Aortic smooth muscle cell (primary cell): ENCODE measurements at places on chromosomes 6 and 20. TPM values are rescaled to one million over a fixed set of nuclear protein-coding genes. Genes with fewer than 3 reads are reported as not detected.

The MOG gene
- total RNA-seq: not detected in 2 replicates

The DPPA5 gene
- total RNA-seq: not detected in 2 replicates

The ULBP2 gene
- total RNA-seq: 7.0 and 10.6 TPM in 2 replicates

The SYNJ2 gene
- total RNA-seq: 119 and 217 TPM in 2 replicates

The UNC5CL gene
- under 0.01 TPM in 1 of 2 replicates, not detected in the other for total RNA-seq

The DCBLD1 gene
- 51.9 and 54.3 TPM in 2 replicates for total RNA-seq

The TRAPPC3L gene
- total RNA-seq: 0.12 and 0.13 TPM in 2 replicates

The COQ3 gene
- total RNA-seq: 4.9 and 5.2 TPM in 2 replicates

The UBD gene
- not detected in 2 replicates for total RNA-seq

The FHL5 gene
- total RNA-seq: not detected in 2 replicates

The KHDC1L gene
- total RNA-seq: not detected in 2 replicates

The GRIK2 gene
- 0.19 and 0.40 TPM in 2 replicates for total RNA-seq

The POPDC3 gene
- 0.44 and 0.92 TPM in 2 replicates for total RNA-seq

The KIAA1586 gene
- 12.8 and 13.7 TPM in 2 replicates for total RNA-seq

The LY6G6C gene
- total RNA-seq: not detected in 2 replicates

The NKAIN4 gene
- not detected in 2 replicates for total RNA-seq

The SIRPG gene
- total RNA-seq: not detected in 2 replicates

The COL9A3 gene
- 0.26 and 0.37 TPM in 2 replicates for total RNA-seq

The CABLES2 gene
- total RNA-seq: 0.66 and 0.68 TPM in 2 replicates

The PACRG gene
- 0.12 TPM in 1 of 2 replicates, not detected in the other for total RNA-seq

The AARS2 gene
- total RNA-seq: 7.4 and 11.1 TPM in 2 replicates

The TENT5A gene
- 19.6 and 25.5 TPM in 2 replicates for total RNA-seq

The ZBTB9 gene
- 4.4 and 4.8 TPM in 2 replicates for total RNA-seq
